ENCODE measurements at places on chromosomes 13 and 19.
A peak's percentile ranks its signal among the peaks of the same experiment; 100 is the strongest.

GRCh38 chr13:32024750-32025149, 6.8 kb upstream of the FRY start:
- no peak for DNase-seq

DNA sequence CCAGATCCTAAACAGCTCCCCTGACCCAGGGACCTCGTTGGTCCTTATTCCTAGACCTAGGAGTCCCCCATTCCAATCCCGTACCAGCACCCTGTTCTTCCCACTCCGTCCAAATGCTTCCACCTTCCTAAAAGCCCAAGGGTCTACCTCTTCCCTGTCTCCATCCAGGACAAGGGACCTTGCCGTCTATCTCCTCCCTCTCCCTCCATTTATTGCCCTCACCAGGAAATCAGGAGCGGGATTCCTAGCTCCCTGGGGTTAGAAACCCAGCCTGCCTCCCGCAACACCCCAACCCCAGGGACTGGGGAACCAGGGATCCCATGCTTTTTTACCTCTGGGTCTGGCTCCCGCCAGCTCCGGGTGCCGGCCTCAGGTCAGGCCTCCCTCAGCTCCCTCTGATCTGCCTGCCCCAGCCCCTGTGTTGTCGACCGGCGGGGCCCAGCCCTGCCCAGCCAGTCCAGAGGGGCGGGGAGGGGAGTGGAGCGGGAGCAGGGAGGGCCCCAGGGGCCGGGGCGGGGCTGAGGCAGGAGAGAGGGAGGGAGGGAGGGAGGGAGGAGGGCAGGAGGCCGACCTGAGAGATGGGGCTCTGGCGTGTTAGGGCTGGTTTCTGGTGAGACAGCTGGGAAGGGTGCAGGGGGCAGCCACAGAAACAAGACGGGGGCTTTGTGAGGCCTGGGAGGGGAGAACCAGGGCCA, at the start of gene B3GNT8:
Gene B3GNT8, minus strand, starts transcription at position 423 of the 695 bp plus-strand sequence. CDS start 596 bp downstream, outside the sequence.
- DNase-seq: no peak

GRCh38 chr13:33865945-33866344, 48.0 kb downstream of the RFC3 start:
- DNase-seq: no peak

DNA sequence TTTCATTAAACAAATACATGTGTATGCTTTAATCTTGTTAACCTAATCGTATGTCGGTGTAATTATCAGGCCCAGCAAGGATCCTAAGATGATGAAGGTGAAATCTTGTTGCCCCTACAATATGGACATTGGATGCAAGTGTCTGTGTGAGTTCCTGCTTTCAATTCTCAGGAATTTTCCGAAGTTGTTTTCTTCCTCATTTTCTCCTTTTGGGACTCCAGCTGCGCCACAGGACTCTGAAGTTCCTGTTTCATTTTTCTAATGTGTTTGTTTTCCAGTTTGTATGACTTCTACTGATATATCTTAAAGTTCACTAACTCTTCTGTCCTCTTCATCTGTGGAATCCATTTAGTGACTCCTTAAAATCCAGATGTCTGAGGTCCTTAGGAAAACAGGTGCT, 11.9 kb upstream of the OR7D2 start:
- DNase-seq: no peak

GRCh38 chr19:1134431-1134830, 30.6 kb downstream of the GPX4 start:
- no peak for DNase-seq

- DNase-seq: no peak
Measured at GRCh38 chr13:98274921-98275487, 97.9 kb upstream of the RNF113B start.

GRCh38 chr19:47798904-47799266, 5.5 kb downstream of the TPRX1 start:
- DNase-seq: no peak

- no peak for DNase-seq
Measured at GRCh38 chr19:8323781-8324185, 2.5 kb downstream of the RPS28 start.

- DNase-seq: no peak
Measured at GRCh38 chr13:51839711-51840540, 5.1 kb downstream of the TMEM272 start.

GRCh38 chr13:113785051-113786010, 26.3 kb downstream of the TMEM255B start:
- no peak for DNase-seq

- DNase-seq: no peak
Measured at GRCh38 chr13:40958655-40959054, 60.5 kb downstream of the ELF1 start.

GRCh38 chr19:10283301-10284064, 3.3 kb upstream of the ICAM4 start:
- DNase-seq: no peak

- DNase-seq: no peak
Measured at GRCh38 chr19:14612657-14613056, 29.8 kb downstream of the CLEC17A start.

DNA sequence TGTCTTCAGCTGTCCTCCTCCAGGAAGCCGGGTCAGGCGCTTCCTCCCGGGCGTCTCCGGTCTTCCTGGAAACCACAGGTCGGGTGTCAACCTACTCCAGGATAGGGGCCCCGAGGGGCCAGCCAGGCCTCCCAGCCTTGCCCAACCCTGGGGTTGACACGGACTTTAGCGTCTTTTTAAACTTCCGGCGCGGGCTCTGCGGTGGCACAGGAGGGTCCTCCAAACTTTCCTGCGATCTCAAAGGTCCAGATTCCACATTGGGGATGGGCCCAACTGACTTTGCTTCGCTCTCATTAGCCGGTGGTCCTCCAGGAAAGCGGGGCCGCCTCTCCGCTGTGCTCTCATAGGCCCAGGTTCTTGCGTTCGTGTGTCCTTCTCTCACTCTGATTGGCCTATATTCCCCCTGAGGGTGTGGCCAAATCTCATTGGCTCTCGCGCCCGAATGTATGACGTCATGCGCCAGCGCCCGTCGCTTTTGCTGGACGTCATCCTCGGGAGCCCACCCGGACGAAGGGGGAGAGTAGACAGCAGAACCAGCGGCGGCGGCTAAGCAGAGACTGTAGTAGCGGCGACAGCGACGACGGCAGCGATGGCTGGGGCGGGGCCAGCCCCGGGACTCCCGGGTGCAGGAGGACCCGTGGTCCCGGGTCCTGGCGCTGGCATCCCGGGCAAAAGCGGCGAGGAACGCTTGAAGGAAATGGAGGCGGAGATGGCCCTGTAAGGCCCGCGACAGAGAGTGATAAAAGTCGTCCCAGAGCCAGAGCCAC, at the start of gene RBM42:
Gene RBM42, plus strand, starts transcription at position 472 of the 767 bp plus-strand sequence. Its CDS starts 118 bp downstream, at position 590.
- DNase-seq: peak; percentile 99

DNA sequence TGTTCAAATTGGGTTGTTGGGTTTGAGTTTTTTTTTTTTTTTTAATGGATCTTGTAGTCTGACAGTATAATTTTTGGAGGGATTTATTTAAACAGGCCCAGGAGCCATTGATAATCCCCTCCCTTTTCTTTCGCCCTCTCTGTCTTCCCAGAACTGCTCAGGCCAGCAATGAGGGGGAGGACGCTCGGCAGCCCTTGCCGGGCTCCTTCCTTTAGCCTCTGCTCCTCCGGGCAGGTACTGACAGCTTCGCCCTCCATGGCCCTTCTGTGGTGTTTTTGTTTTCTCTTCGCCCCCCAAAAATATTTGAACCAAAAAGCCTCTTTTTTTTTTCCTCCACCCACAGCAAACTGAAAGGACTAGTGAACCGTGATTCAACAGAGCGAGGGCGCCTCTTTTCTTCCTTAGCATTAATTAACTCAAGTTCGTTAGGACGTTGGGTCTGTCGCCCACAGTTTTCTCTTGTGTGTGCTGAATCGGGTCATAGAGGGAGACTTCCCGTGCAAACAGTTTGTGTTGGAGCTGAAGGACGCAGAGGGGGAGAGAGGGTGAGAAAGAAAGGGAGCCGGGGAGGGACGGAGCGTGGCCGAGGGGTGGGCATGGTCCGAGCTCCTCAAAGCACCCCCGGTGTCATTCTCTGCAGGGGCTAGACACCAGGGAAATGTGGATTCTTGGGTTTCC, 21.5 kb downstream of the NFIX start:
- DNase-seq: no peak

- DNase-seq: no peak
Measured at GRCh38 chr13:39684531-39685137, 29.2 kb downstream of the COG6 start.
